ENCODE measurements at places on chromosomes 2 and 18. TPM values are rescaled to one million over a fixed set of nuclear protein-coding genes. Genes with fewer than 3 reads are reported as not detected.

The ANKRD29 gene
- not detected for total RNA-seq

The FOXD4L1 gene
- 0.40 TPM for total RNA-seq

The NFATC1 gene
- total RNA-seq: 54.0 TPM

The HOXD8 gene
- total RNA-seq: not detected

The CKAP2L gene
- total RNA-seq: 45.4 TPM
